Stimulated activated CD4-positive, alpha-beta T cell treated with anti-CD3 and anti-CD28 coated beads, TNF-alpha, amount 100 ng/mL, for 4 hours (primary cell): ENCODE measurements at places on chromosomes 5 and 9.
A peak's percentile ranks its signal among the peaks of the same experiment; 100 is the strongest.

GRCh38 chr5:54869691-54870090 lies 115.7 kb downstream of the ESM1 start:
- no peak for DNase-seq

DNA sequence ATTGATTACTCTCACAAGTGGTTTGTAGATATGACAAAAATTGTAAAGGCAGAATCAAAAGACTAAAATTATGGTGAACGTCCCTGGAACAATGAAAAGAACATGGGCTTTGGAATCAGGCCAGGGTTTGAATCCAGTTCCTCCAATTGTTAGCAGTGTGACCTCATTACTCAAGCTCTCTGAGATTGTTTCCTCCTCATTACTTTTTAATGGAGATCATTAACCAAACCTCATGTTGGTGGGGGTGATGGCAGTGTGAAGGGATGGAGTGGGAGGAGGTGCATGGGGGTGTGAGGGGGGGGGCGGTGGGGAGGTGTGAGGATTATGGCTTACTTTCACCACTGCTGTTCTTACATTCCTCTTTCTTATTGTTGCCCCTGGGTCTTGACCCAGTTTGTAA lies 44.1 kb upstream of the FOXE1 start:
- no peak for DNase-seq

DNA sequence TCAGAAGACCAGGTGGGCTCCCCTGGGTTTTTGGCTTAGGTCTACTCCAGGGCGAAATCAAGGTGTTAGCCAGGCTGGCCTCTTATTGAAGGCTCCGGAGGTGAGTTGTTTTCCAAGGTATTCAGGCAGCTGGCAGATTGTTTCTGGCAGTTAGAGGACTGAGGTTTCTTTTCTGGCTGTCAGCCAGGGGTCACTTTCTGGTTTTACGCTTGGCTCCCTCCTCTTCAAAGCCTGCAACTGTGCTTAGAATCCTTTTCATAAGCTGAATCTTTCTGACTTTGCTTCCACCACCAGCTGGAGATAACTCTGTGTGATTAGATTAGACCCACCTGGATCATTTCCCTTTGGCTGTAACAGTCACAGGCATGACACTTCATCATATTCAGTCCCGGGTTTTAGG lies 24.6 kb downstream of the RFK start:
- no peak for DNase-seq

DNA sequence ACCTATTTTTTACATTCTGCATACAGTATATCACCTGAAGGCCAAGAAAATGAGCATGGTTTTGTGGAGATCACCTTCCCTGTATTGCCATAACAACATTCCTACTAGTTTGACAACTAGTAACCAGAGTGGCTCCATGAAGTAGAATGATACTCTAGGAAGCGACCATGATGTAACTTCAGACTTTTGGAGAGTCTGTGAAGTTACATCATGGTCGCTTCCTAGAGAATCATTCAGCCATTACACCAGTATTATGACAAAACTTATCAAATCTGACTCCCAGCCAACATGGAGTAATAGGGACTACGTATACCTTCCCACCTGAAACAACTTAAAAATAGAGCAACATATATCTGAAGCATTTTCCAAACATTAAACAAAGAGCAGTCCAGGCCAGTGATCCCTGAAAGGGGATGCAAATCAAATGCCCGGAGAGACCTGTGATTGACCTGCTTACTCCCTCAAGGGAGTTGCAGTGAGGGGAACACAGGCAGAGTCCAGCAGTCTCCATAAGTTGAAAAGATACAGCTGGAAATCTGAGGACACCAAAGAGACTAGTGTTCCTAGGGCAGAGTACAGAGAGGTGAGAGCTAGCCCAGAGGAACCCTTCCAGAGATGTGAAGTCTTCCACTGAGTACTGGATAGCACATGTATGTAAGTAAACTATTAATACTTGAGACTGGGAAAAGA lies 7.8 kb downstream of the ECM2 start:
- no peak for DNase-seq

GRCh38 chr9:127928676-127929624 lies 1.6 kb downstream of the PIP5KL1 start:
- no peak for DNase-seq

DNA sequence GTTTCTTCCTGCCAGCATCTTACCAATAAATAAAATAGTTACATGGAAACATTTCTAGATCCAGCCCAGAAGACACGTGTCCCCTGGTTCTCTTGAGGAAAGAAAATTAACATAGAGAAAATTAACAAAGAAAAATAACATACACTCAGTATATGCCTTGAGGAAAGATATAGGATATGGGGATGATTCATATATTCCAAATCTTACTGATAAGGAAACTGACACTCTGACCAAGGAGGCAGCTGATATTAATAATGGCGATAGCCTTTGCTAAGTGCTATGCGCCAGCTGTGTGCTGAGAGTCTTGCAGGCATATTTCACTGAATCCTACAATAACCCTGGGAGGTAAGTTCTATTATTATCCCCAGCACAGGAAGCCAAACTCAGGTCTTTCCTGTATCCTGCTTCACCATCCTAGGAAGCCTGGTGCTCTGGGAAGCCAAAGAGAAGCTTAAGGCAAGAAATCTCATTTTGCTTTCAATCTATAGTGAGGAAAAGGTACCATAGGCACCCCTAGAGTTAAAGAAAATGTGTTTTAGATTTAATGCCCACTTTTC lies 302.7 kb upstream of the NREP start:
- DNase-seq: no peak

GRCh38 chr9:121989010-121989409 lies 104.1 kb downstream of the TTLL11 start:
- DNase-seq: no peak

GRCh38 chr9:136958473-136958872 lies 6.4 kb downstream of the LCN12 start:
- no peak for DNase-seq

- peak; percentile 12 for DNase-seq
Measured at GRCh38 chr5:33441241-33442177, 744 bp downstream of the TARS1 start.

- DNase-seq: no peak
Measured at GRCh38 chr9:18888290-18888689, 144.7 kb downstream of the SAXO1 start.

- DNase-seq: no peak
Measured at GRCh38 chr9:108844391-108844790, 11.4 kb downstream of the ACTL7B start.

DNA sequence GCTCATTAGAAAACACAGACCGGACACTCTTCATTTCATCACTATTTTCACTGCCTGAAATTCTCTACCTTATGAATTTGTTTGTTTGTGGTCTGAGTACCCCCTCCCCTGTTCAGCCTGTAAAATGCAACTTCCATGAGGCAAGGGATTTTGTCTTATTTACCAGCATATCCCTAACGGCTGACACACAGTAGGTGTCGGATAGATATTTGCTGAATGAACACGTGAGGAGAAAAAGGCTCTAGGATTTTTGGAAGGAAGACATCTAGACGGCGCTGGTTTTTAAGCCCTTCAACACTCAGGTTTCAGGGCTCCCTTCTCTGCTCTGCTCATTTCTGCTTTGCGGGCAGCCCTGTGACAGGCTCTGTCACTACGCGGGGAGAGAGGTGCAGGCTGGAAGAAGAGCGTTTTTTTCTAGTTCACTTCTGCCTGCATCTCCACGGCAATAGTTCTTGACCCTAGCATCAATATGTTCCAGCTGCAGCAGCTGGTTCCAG lies 41.0 kb downstream of the KCNMB1 start:
- DNase-seq: no peak

- no peak for DNase-seq
Measured at GRCh38 chr5:53151713-53152458, 42.3 kb upstream of the MOCS2 start.

DNA sequence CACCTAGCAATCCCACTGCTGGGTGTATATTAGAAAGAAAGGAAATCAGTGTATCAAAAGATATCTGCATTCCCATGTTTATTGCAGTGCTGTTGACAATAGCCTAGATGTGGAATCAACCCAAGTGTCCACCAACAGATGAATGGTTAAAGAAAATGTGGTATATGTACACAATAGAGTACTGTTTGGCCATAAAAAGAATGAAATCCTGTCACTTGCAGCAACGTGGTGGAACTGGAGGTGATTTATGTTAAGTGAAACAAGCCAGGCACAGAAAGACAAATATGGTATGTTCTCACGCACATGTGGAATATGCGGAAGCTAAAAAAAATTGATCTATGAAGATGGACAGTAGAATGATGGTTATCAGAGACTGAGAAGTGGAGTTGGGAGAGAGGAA lies 221.6 kb upstream of the DAP start:
- no peak for DNase-seq

DNA sequence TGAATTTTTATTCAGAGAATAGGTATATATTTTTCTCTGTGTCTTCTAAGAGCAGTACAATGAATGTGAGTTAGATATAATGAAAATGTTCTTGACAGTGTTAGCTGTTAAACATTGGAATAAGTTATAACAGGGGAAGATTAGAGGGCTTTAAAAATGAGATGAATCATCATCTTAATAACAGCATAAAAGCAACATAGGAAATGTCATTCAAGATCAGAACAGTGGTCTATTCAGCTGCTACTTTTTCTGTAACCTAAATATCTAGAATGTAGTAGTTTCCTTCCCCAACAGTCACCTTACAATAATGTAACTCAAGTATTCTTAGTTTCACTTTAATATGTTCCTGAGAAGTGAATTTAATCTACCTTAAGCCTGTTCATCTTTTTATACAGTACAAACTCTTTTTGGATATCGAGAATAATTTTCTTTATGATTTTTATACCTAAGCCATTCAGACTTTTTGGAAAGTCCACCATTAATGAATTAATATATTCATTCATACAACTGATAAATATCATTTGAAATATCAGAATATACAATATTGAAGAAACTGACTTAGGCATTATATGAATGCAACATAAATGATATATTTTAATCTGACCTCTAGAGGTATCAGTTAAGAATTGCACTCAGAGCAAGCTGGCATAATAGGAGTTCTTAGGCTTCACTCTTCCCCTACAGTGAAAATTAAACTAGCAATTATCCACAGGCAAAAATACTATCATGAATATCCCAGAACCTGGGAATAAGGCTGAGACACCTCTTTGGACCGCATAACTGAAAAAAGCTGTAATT lies 66.1 kb upstream of the EDIL3 start:
- no peak for DNase-seq
